GM13976 (cell line): ENCODE measurements at places on chromosomes 11 and 22.

DNA sequence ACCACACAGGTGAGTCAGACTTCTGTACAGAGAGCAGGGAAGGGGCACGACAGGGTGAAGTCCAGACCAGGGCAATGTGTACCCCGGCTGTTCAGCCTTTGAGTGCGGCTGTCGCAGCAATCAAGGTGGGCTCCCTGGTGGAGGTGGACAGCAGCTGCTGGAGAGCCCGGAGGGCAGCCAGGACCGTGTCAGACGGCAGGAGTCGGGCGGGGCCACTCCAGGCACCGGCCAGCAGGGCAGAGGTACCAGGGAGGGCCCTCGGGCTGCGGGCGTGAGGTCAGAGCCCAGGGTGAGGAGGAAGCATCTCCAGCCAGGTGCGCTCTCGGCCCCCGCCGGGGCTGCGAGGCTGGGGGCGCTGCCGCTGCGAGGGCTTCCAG, 802 bp upstream of the PIM3 start:
- no peak for DNase-seq

GRCh38 chr11:121163658-121164308, 62.7 kb downstream of the TECTA start:
- no peak for DNase-seq

GRCh38 chr22:42946546-42947198, 68.3 kb downstream of the PACSIN2 start:
- no peak for DNase-seq

DNA sequence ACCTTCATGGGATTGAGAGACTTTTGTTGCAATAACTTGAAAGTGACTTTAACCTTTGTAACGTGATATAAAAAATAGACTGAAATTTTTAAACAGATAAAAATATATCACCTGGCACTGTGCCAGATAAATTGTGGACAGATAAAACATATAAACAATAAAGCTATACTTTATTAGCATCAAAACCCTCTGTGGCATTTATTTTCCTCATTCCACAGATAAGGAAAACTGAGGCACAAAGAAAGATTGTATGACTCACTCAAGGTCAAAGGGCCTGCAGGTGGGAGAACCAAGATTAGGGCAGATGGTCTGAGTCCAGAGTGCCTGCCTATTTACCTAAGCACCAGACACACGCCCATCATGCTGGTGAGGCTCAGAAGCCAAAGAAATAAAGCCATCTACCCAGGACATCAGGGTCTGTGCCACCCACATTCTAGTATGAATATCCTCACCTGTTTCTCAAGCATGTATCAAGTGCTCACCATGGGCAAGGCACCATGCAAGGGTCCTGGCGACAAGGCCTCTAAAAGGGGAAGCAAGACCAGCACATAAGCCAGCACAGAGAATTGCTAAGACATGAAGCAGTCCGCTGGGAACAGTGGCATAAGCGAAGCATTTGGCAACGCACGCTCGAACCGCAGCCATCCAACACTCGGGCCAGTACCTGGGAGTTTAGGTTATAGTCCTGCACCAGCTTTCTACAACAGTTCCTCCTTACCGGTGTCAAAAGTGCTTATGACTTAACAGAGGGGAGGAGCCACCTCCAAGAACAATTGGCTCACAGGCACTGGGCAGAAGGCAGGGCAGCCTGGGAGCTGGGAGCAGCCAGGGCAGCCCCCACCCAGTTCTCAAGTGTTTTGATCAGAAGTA, 17.6 kb downstream of the MYH9 start:
- no peak for DNase-seq

- DNase-seq, result no peak
Observed at GRCh38 chr11:133797554-133797953, 47.8 kb downstream of the SPATA19 start.

DNA sequence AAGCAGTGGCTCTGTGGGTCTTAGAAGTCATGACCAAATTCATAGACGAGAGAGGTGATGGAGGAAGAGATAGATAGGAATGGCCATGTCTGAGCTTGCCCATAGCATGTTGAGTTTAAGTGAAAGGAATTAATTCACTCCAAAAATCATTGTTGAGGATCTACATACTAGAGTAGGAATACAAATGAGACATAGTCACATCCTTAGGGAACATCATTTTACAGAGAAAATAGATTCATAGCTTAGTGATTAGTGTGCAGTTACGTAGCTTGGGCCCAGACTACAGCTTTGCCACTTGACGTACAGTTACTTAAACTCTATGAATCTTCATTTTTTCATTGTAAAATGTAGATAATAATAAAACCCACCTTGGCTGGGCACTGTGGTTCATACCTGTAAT, 21.4 kb upstream of the BMAL1 start:
- no peak for DNase-seq

GRCh38 chr11:97982512-97982911, 1038.2 kb upstream of the CNTN5 start:
- DNase-seq, result no peak

- no peak for DNase-seq
Observed at GRCh38 chr11:23078289-23078971, 218.2 kb upstream of the CCDC179 start.

DNA sequence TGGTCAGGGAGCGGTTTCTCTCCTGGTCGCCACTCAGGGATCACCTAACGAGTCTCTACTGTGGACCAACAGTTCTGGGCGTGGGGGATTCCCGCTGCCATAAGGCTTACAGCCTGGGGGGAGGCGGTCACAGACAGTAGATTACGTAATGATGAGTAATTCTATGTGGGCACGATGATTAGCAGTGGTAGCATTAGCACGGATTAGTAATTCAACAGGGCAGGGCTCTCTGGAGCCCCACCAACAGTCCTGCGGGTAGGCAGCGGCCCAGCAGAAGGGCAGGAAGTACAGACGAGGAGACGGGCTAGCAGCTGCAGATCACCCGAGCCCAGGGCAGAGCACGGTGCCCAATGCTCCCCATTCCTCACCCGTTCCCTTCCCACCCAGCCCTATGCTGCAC, 3.6 kb downstream of the SHISAL1 start:
- no peak for DNase-seq

DNA sequence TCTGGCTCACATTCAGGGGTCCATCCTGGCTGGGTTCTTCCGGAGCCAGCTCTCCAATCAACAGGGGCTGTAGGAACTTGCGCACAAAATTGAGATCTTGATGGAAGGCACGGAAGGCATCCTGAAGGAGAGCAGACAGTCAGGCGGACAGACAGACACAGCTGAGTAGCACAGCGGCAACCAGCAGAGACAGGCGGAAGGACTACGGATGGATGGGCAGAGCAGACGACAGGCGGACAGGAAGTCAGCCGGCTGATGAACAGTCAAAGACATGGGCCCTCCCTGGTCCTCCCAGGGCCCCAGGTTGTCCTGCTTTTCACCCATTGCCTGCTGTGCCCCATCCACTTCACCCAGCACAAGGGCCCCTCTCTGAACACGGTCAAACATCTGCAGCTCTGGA, 11.3 kb downstream of the FADS3 start:
- no peak for DNase-seq

GRCh38 chr22:17955590-17956379, 68.6 kb downstream of the MICAL3 start:
- no peak for DNase-seq

DNA sequence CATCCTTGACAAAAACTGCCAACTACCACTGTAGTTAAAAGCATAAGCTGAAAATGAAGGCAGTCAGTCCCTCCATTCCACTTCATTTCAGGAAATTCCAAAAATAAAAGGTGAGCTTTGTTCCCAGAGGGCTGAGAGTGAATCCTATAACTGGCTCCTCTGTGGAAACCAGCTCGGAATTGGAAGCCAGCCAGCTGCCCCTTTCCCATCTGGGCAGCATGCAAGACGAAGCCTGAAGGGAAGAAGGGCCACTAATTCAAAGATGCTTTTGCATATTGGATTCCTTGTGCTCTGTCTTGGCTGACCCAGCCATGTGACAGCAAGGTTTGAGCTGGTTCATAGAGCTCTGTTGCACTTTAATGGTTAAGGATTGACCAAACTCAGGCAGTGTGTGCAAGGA, 83.4 kb downstream of the ALX4 start:
- no peak for DNase-seq

GRCh38 chr11:118124929-118125535, 27.6 kb downstream of the SCN4B start:
- DNase-seq, result no peak

- DNase-seq, result no peak
Observed at GRCh38 chr11:109018639-109019038, 353.8 kb downstream of the DDX10 start.

GRCh38 chr11:78189851-78190250, 1.1 kb downstream of the USP35 start:
- DNase-seq, result no peak

DNA sequence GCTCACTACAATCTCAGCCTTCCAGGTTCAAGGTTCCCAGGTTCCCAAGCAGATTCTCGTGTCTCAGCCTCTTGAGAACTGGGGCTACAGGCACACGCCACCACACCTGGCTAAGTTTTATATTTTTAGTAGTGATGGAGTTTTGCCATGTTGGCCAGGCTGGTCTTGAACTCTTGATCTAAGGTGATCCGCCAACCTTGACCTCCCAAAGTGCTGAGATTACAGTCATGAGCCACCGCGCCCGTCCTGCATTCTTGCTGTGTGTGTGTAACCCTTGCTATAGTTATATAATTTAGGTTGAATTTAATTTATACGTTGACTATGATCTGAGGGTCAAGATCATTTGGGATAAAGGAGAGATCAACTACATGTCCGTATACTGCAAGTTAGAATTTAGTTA, 29.3 kb upstream of the ROBO3 start:
- no peak for DNase-seq

DNA sequence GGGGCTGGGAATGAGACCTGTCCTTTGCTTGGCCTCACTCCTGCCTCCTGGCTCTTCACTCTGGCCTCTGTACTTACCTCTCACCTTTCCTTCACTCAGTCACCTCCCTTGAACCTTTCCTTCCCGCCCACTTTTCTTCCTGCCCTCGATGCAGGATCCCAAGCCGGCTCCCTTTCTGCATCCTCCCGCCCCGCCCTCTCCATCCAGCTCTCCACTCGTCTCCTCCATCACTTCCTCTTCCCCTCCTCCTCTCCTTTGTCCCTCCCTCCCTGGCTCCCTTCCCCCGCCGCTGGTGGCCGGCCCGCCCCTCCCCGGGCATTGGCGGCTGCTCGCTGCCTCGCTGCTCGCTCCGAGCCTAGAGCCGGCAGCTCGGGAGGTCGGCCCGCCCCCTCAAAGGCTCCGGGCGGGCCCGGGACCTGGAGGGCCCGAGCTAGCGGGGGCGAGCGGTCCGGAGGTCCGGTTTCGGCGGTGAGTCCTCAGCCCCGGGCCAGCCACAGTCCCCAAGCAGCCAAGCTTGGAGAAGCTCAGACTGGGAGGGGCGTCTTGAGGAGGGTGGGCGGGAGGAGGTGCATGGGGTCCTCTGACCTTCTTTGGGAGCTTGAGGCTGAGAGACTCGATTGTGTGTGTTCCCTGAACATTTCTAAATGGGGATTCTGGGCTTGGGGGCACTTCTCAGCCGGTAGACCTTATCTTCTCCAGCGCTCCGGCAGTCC, 13.8 kb downstream of the PHLDB1 start:
- peak; percentile 71 for DNase-seq

- peak; percentile 62 for DNase-seq
Observed at GRCh38 chr11:35089666-35090065, 49.3 kb upstream of the CD44 start.

GRCh38 chr22:49108636-49109315, 718.9 kb downstream of the BRD1 start:
- no peak for DNase-seq

DNA sequence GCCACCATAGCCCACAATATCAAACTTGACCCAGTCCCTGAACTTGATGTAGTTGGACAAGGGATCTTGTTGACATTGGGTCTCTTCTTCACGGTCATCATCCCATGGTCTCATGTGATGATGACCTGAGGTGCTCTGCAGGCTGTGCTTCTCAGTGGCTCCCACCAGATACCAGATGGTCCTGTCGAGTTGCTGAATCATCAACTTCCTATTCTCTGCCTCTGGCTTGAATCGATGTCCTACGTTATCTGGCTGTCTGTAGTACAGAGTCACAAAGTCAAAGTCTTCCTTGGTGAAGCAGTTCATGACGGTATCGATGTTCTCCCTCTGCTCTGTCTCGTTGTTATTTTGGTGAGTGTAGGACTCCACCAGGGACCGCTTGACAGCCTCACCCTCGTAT, 145.7 kb upstream of the ALDH3B2 start:
- DNase-seq, result no peak

DNA sequence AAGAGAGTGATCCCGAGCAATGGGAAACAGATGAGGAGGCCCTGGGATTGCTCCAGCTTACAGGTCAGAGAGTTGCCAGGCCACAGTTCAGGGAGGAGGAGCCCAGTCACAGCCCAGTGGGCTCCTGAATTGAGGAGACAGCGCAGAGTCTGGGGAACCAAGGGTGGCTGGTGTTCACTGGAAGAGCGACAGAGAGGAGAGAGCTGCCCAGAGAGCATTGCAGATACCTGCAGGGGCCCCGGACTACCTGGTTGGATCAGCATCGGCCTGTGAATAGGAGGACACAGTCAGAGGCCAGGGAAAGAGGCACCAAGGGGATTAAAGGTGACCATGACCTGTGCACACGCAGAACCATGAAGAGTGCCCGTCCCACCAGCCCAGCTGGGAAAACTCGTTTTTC, 648.6 kb downstream of the TBC1D22A start:
- DNase-seq, result no peak

DNA sequence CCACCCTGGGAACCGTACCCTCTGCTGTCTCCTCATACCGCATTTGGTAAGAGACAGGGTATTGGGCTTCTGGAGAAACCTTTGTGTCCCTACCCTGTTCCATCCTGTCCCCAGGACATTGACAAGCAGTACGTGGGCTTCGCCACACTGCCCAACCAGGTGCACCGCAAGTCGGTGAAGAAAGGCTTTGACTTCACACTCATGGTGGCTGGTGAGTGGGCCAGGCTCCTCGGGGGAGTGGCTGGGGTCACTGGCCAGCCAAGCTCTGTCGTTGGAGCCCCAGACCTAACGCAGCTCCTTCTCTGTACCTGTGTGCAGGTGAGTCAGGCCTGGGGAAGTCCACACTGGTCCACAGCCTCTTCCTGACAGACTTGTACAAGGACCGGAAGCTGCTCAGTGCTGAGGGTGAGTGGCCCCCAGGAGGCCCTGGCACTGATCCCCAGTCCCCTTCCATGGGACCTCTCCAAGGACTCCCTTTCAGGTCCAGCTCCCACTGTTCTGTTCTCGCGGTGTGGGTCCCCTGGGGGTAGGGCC, 3.8 kb upstream of the GP1BB start:
- no peak for DNase-seq

DNA sequence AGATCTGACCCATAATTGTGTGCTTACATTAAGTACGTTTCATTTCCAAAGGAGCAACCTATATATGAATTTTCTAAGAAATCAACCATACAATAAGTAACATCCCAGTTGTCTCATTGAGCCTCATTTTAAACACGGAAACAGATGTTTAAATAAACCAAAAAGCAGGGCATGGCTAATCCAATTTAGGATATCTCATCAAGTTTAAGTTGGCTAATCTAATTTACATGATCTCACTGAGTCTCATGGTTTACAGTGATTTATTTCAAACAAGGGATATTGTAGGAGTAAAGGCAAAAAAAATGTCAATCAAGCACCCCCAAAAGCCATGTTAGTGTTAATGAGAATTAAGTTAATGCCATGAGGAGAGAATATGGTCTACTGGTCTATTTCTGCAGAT, 499.8 kb upstream of the CCDC90B start:
- DNase-seq, result no peak

- peak; percentile 59 for DNase-seq
Observed at GRCh38 chr11:125091247-125091876, 20.1 kb downstream of the TMEM218 start.

- no peak for DNase-seq
Observed at GRCh38 chr11:94731880-94732601, 36.1 kb upstream of the AMOTL1 start.
